H1 (cell line): ENCODE measurements at places on chromosomes 4 and X.
A peak's percentile ranks its signal among the peaks of the same experiment; 100 is the strongest.

DNA sequence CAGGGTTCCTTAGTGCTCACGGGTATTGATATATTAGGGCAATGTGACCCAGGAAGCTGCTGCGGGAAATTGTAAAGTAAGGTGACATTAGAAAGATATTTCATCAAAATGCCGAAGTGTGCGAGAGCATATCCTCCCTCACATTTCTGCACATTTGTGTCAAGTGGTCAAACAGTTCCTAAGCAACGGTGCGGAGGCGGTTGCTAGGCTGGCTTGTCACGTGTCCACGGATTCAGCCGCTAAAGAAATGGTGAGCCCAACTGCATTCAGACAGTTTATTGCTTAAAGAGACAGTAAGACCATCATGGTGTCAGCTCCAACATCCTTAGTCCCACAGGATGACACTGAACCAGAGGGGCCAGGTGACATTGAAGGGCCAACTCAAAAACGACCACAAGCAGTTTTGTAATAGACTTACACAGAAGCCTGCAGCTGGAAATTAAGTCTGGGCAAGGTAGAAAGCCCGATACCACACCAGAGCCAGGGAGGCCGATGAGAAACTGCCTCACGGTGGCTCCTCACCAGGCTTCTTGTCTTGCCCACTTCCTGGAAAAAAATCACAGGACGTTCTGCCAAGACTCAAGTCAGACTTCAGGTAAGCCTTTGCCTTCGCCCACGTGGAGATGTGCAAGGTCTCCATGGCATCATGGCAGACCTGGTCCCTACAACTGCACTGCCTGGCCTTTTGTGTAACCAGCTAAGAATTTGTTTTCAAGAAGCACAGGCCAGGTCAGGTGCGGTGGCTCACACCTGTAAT is 50.4 kb downstream of the USP11 start:
- DNase-seq: no peak
- no peak overlapping the region for H3K27ac ChIP-seq
- H3K4me1 ChIP-seq: no peaks in the 10 kb centered on the region
- no peaks in the 10 kb centered on the region for H3K36me3 ChIP-seq
- no peaks in the 10 kb centered on the region for H3K27me3 ChIP-seq

DNA sequence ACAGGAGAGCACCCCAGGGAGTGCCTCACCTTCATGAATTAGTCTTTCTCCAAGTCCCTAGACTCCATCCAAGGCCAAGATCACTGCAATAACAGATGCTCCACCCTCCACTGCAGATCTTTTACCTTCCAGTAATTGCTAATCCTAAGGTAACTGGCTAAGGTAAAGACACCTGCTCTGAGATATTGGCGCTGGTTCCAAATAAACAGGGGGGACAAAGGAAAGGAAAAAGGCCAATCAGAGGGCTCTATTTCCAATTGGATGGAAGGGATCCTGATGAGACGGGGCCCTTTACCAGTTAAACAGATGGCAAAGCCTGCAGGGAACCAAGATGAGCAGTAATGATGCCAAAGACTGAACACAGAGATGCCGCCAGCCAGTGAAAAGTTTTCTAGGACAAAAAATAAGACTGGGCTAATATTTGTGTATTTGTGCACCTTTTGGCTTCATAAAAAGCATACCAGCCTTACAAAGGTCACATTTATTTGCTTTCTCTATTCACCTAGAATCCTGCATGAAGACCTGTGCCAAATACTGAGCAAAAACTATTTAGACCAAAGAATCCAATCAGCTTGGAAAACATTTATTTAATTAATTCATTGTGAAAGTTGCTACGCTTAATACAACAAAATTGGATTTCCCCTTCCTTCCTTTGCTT is 148.5 kb downstream of the PPP3CA start:
- H3K4me1 ChIP-seq: no peaks in the 10 kb centered on the region
- H3K36me3 ChIP-seq: no peaks in the 10 kb centered on the region
- no peaks in the 10 kb centered on the region for H3K27me3 ChIP-seq
- H3K27ac ChIP-seq: no peak overlapping the region

- no peak overlapping the region for H3K4me3 ChIP-seq
- H3K36me3 ChIP-seq: no peaks in the 10 kb centered on the region
- H3K27ac ChIP-seq: no peak overlapping the region
- peak; percentile 49 for DNase-seq
These were observed 58.7 kb downstream of the RWDD4 start for GRCh38 chr4:183600189-183600685.

DNA sequence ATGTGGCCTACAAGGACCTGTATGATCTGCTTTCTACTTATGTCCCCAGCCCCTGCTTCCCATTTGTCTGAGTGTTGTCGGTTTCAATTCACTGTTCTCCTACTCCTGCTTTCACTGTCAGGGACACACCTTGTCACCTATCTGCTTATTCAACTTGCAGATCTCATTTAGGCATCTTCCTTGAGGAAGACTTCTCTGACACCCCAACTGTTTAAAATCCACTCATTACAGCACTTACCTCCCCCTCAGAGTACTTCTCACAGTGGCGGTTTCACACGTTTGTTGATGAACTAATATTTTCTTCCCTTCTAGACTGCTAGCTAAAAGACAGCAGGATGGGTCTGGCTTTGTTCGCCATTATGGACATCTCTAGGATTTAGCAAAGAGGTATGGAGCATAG is 279.9 kb upstream of the TET2 start:
- no peak overlapping the region for H3K4me3 ChIP-seq
- H3K27me3 ChIP-seq: no peaks in the 10 kb centered on the region

DNA sequence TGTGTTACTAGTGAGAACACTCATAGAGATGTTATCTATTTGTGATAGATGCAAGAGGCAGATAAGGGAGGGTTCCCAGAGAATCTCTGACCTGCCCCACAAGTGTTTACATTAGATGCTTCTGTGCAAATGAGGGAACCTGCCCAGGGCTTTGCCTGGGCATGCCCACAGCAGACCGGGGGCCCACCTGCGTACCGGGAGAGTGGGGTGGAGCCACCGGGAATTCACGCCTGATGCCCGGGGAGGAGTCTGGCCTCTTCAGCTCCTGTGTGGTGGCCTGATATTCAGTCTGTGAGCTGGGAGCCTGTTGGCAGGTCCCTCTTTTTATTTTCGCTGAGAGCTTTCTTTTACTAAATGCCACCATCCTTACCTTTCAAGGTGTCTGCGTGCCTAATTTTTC is 155.7 kb downstream of the SNCA start:
- peak overlapping the region; percentile 84 for H3K4me3 ChIP-seq
- no peaks in the 10 kb centered on the region; the same call in 1 of the 2 replicates for H3K4me1 ChIP-seq
- peak overlapping the region; percentile 37; the same call in 1 of the 2 replicates for H3K27ac ChIP-seq
- no peaks in the 10 kb centered on the region for H3K27me3 ChIP-seq
- H3K36me3 ChIP-seq: peaks cover 22% of the 10 kb centered on the region
- DNase-seq: peak; percentile 70

DNA sequence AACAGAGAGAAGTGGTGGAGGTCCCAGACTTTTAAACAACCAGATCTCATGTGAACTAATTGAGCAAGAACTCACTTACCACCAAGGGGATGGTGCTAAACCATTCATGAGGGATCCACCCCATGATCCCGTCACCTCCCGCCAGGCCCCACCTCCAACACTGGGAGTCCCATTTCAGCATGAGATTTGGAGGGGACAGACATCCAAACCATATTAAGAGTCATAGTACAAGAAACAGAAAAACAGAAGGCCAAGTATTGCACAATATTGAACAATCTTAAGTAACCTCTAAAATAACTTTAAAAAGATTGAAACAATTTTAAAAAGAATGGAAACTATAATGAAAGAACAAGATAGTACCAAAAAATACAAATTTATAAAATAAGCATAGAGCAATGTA is 110.0 kb downstream of the CBR4 start:
- H3K36me3 ChIP-seq: peaks cover 5% of the 10 kb centered on the region; the same call in 1 of the 2 replicates
- DNase-seq: no peak
- H3K27ac ChIP-seq: no peak overlapping the region
- no peaks in the 10 kb centered on the region for H3K27me3 ChIP-seq
- no peak overlapping the region for H3K4me3 ChIP-seq
- no peaks in the 10 kb centered on the region for H3K4me1 ChIP-seq

DNA sequence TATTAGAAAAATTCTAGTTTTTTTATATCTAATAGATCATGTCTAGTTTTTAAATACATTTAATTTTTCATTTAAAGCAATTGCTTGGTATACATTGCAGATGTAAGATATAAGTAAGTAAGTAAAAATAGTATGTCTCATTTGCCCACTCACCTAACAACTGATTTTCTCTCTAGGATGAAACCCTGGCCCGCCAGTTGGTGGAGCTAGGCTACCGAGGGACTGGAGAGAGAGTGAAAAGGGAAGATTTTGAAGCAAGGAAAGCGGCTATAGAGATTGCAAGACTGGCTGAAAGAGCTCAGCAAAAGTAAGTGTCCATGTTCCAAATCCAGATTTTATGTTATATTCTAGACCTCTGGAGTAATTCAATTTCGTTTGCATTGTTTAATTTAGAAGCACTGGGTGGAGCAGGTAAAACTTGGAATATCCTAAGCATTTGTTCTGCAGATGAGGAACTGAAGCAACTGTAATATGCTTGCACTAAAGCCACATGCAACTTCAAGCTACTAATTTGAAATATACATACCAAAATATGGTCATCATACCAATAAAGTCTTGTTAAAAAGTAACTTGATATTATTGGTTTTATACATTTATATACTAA is 27.1 kb downstream of the CFAP299 start:
- DNase-seq: no peak
- no peak overlapping the region for H3K27ac ChIP-seq
- no peaks in the 10 kb centered on the region for H3K27me3 ChIP-seq
- no peak overlapping the region for H3K4me3 ChIP-seq
- H3K4me1 ChIP-seq: no peaks in the 10 kb centered on the region

DNA sequence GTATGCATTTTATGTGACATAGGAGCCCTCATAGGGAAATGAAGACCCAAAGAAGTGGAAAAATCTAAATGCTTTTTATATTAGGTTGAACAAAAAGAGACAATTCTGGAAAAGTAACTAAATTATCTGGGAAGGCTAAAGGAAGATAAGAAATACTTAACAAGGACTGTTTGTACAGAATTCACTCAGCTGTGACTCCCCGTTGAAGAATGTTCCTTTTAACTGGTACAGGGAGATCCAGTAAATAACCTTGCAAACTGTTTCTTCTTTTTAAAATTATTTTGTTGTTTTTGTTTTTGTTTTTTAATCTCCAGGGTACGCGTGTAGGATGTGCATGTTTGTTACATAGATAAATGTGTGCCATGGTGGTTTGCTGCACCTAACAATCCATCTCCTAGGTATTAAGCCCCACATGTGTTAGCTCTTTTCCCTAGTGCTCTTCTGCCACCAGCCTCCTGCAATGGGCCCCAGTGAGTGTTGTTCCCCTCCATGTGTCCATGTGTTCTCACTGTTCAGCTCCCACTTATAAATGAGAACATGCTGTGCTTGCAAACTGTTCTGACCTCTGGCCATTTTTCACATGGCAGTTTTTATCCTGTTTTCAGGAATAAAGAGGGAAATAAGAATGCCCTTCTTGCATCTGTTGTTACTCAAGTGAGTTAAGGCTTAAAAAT is 81.7 kb downstream of the PWWP3B start:
- H3K36me3 ChIP-seq: no peaks in the 10 kb centered on the region

- no peak overlapping the region for H3K27ac ChIP-seq
- DNase-seq: no peak
- H3K4me1 ChIP-seq: peaks cover 2% of the 10 kb centered on the region
- H3K4me3 ChIP-seq: no peak overlapping the region
- H3K36me3 ChIP-seq: no peaks in the 10 kb centered on the region
These were observed 16.7 kb upstream of the YTHDC1 start for GRCh38 chr4:68366600-68366999.

- no peak overlapping the region for H3K27ac ChIP-seq
- no peak overlapping the region for H3K4me3 ChIP-seq
- DNase-seq: no peak
- no peaks in the 10 kb centered on the region for H3K36me3 ChIP-seq
- peaks cover 3% of the 10 kb centered on the region; the same call in 1 of the 2 replicates for H3K4me1 ChIP-seq
These were observed 447.9 kb upstream of the TECRL start for GRCh38 chr4:64857198-64857597.

- no peaks in the 10 kb centered on the region for H3K4me1 ChIP-seq
- no peaks in the 10 kb centered on the region for H3K36me3 ChIP-seq
- H3K4me3 ChIP-seq: no peak overlapping the region
- no peaks in the 10 kb centered on the region for H3K27me3 ChIP-seq
These were observed 34.8 kb upstream of the RAP1GDS1 start for GRCh38 chr4:98226396-98226795.

GRCh38 chrX:123337886-123338639 is 154.0 kb downstream of the GRIA3 start:
- no peak for DNase-seq
- no peaks in the 10 kb centered on the region for H3K36me3 ChIP-seq
- no peak overlapping the region for H3K27ac ChIP-seq
- no peak overlapping the region for H3K4me3 ChIP-seq

DNA sequence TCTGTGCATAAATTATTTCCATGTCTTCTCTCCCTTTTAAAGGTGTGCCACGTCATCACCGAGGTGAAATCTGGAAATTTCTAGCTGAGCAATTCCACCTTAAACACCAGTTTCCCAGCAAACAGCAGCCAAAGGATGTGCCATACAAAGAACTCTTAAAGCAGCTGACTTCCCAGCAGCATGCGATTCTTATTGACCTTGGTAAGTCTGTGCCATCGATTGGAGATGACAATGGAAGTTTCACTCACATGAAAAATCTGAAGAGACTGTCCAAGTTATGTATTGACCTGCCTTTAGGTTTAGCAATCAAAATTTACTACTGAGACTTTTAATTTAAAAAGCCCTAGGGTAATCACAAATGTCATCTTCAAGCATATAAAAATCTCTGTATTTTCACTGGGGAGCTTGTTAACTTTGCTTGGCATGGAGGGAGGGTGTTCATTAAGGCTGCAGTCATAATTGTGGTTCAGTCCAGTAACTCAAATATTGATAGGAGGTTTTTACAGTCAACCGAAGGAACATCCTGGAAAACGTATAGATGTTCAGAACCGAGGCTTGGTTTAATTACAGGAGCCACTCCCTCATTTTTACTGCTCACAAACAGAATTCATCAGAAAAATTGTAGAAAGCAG is 142.9 kb downstream of the PTTG2 start:
- no peak for DNase-seq
- peaks cover 10% of the 10 kb centered on the region; the same call in 1 of the 2 replicates for H3K36me3 ChIP-seq
- no peaks in the 10 kb centered on the region for H3K27me3 ChIP-seq
- H3K4me1 ChIP-seq: no peaks in the 10 kb centered on the region
- H3K4me3 ChIP-seq: no peak overlapping the region
- H3K27ac ChIP-seq: no peak overlapping the region

DNA sequence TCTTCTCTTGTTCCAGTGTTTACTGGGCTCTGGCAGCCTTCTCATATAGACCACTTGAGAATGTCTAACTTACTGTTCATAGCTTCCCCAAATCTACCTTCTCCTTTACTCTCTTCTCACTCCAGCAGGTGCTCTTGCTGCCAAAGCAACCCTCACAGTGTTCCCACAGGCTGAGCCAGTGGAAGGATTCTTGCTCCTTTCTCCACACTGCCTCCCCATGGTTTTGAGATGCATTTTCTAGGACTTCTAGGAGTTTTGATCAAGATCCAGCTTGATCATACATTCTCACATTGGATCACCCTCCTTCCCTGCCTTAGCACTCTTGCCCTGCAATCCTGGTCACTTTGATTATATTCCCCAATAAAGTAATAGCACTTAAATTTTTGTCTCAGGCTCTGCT is 230.8 kb downstream of the TMEM47 start:
- H3K36me3 ChIP-seq: no peaks in the 10 kb centered on the region
- H3K27me3 ChIP-seq: no peaks in the 10 kb centered on the region
- H3K4me1 ChIP-seq: no peaks in the 10 kb centered on the region

- H3K4me1 ChIP-seq: no peaks in the 10 kb centered on the region
- no peak overlapping the region for H3K4me3 ChIP-seq
These were observed 112.4 kb upstream of the RBPJ start for GRCh38 chr4:26208237-26208994.
